ENCODE measurements at places on chromosomes 13 and 19.

- no peak overlapping the region for H3K4me3 ChIP-seq
- no peaks in the 10 kb centered on the region for H3K36me3 ChIP-seq
- H3K4me1 ChIP-seq: peaks cover 12% of the 10 kb centered on the region
- H3K27ac ChIP-seq: no peak overlapping the region
- no peak for DNase-seq
These were observed 15.9 kb downstream of the OPA3 start for GRCh38 chr19:45568732-45569131.

GRCh38 chr13:74562381-74562780 is 428.2 kb upstream of the KLF12 start:
- H3K27ac ChIP-seq: no peak overlapping the region
- H3K36me3 ChIP-seq: no peaks in the 10 kb centered on the region
- H3K4me1 ChIP-seq: no peaks in the 10 kb centered on the region

- H3K27ac ChIP-seq: no peak overlapping the region
- no peaks in the 10 kb centered on the region for H3K27me3 ChIP-seq
- DNase-seq: no peak
- no peaks in the 10 kb centered on the region for H3K4me1 ChIP-seq
These were observed 9.0 kb downstream of the GCDH start for GRCh38 chr19:12899891-12900518.

- H3K4me1 ChIP-seq: peaks cover 3% of the 10 kb centered on the region
- no peak overlapping the region for H3K27ac ChIP-seq
- no peaks in the 10 kb centered on the region for H3K36me3 ChIP-seq
These were observed 28.2 kb upstream of the FXYD3 start for GRCh38 chr19:35087393-35087792.

- H3K36me3 ChIP-seq: no peaks in the 10 kb centered on the region
- H3K27ac ChIP-seq: no peak overlapping the region
- no peaks in the 10 kb centered on the region for H3K4me1 ChIP-seq
- no peak overlapping the region for H3K4me3 ChIP-seq
These were observed 92.7 kb downstream of the AKAP11 start for GRCh38 chr13:42364613-42365000.

- no peak for DNase-seq
- H3K27ac ChIP-seq: no peak overlapping the region
- no peaks in the 10 kb centered on the region for H3K27me3 ChIP-seq
These were observed 404.2 kb upstream of the SGCG start for GRCh38 chr13:22776394-22777186.

- no peaks in the 10 kb centered on the region for H3K4me1 ChIP-seq
- no peaks in the 10 kb centered on the region for H3K36me3 ChIP-seq
- no peak overlapping the region for H3K27ac ChIP-seq
- no peaks in the 10 kb centered on the region for H3K27me3 ChIP-seq
- DNase-seq: no peak
These were observed 53.5 kb upstream of the SOX21 start for GRCh38 chr13:94765814-94766213.

Data from esophagus muscularis mucosa (tissue), 4 donors.